ENCODE measurements at places on chromosomes 4 and X. TPM values are rescaled to one million over a fixed set of nuclear protein-coding genes. Genes with fewer than 3 reads are reported as not detected.

ENPP6 gene
- not detected for total RNA-seq

EXOC1 gene
- 44.7 TPM for total RNA-seq

DNA sequence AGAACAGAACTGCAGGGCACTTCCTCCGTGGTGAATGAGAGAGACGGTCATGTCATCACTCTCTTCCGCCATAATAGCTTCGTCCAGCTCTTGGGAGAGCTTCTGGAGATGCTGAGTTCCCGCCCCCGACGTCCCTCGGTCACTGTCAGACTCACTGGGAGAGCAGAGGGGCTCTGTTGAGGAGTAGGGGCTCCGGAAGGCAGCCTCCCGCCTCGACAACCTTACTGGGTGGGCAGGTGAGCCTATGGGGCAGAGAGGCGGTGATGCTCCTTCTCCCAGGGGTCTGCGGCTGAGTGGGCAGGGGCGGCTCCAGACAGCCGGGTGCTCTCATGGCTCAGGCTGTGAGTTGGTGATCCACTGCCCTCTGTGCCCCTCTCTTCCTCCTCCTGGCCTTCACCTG lies 25.8 kb upstream of the ARHGEF38 start:
- H3K4me3 ChIP-seq: no peak overlapping the region
- no peak for DNase-seq
- H3K27ac ChIP-seq: no peak overlapping the region

- DNase-seq: peak; percentile 74
- H3K27me3 ChIP-seq: no peaks in the 10 kb centered on the region
- peak overlapping the region; percentile 18 for H3K27ac ChIP-seq
Measured at GRCh38 chr4:41432881-41433280, 105.1 kb upstream of the LIMCH1 start.

DNA sequence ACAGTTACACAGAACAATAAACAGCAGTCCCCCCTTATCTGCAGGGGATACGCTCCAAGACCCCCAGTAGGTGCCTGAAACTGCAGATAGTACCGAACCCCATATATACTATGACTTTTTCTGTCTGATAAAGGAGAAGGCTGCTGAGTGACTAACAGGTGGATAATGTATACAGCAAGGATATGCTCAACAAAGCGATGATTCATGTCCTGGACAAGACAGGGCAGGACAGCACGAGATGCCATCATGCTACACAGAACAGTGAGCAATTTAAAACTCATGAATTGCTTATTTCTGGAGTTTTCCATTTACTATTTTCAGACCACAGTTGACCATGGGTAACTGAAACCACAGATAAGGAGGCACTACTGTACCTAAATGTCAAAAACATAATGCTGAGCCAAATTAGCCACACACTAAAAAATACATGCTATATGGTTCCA lies 76.1 kb downstream of the MANBA start:
- no peak overlapping the region for H3K4me3 ChIP-seq
- H3K27me3 ChIP-seq: no peaks in the 10 kb centered on the region
- peaks cover 10% of the 10 kb centered on the region for H3K4me1 ChIP-seq
- H3K27ac ChIP-seq: no peak overlapping the region
- DNase-seq: peak; percentile 52
- no peaks in the 10 kb centered on the region for H3K36me3 ChIP-seq
